ENCODE measurements at places on chromosomes 7 and 10.
A peak's percentile ranks its signal among the peaks of the same experiment; 100 is the strongest.

DNA sequence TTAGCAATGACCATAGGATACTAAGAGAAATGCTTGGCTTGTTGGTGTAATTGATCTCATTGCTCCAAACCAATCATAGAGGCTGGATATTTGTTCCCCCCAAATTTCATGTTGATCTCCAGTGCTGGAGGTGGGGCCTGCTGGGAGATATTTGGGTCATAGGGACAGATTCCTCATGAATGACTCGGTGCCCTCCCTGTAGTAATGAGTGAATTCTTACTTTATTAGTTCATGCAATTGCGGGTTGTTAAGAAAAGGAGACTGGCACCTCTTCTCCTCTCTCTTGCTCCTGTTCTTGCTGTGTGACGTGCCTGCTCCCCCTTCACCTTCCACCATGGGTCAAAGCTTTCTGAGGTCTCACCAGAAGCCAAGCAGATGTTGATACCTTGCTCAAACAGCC is 630.1 kb downstream of the CALN1 start:
- DNase-seq, result no peak

DNA sequence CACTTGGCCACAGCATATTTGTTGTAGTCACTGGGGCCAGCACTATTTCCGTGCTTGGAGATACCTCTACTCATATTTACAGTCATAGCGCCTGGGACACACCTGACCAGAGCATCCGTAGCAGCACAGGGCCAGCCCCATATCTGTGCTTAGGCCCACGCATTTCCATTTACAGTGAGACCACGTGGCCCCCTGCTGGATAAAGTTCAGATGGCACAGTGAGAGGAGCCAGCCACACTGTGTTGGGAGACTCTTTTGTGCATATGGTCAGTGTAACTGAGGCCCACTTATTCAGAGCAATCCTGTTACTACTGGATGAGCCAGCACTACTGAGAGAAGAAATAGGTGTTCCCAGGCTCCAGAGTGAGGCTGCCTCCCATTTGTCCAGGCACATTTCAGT is 455.3 kb downstream of the REEP3 start:
- DNase-seq, result no peak

DNA sequence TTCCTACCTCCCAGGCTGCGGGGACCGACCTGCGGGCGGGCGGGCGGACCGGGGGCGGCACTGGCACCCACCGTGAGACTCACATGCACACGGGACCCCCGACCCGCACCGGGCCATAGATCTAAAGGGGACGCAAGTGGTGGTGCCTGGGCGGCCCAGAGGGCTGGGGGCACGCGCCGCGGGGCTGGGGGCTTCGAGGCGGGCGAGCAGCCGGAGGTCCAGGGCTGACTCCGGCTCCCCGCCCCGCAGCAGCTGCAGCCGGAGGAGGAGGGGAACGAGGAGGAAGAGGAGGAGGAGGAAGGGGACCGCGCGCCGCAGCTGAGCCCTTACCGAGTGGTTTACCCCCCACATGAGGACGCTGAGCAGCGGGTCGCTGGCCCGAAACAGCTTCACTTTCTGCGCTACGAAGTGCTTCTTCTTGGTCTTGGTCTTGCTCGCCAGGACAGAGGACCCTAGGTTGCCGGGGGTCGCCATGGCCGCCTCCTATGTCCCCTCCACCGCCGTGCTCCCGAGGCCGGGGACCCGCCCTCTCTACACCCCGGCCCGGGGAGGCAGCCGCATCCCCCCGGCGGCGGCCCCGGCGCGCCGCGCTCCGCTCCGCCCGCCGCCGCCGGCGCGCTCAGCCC is 412 bp downstream of the PIP4K2A start:
- peak; percentile 49 for DNase-seq

DNA sequence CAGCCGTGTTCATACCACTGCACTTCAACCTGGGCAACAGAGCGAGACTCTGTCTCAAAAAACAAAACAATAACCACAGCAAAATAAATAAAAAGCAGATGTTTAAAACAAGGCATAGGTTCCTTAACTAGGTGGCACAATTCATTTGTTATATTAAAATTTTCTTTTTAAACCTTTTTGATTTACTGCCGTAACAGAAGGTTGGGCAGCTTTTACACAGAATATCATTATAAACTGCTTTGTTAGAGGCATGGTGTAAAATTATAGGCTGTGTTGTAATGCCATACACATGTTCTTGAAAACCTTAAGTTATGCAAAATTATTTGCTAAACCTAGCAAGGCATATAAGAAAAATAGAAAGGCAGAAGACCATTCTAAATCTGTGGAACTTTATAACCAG is 84.4 kb downstream of the MKLN1 start:
- no peak for DNase-seq

DNA sequence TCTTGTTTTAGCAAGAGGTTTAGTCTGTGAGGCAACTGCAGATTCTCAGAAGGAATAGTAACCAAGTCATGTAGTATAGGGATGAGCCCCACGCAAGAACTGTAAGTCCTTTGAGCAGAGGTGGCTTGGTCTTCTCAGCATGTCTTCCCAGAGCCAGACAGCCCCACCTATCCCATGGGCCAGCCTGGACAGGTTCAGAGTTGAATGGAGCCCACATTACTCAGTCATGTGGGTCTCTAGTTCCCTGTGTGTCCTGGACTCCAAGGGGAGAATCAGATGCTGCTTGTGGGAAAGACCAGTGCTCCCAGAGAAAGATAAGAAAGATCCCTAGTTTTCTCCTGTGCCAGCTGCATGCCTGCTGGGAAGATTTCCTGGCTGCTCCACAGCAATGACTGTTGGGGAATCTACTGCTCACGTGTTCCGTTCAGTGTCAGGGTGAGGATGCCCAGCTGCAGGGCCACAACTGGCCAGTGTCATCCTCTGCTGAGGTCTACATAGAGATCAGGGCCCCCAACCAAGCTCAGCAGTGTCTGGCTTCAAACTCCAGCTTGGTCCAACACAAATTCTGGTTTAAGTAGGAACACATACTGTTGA is 66.9 kb upstream of the UNC5B start:
- no peak for DNase-seq

GRCh38 chr10:17428351-17429097 is 25.9 kb downstream of the ST8SIA6 start:
- peak; percentile 58 for DNase-seq

DNA sequence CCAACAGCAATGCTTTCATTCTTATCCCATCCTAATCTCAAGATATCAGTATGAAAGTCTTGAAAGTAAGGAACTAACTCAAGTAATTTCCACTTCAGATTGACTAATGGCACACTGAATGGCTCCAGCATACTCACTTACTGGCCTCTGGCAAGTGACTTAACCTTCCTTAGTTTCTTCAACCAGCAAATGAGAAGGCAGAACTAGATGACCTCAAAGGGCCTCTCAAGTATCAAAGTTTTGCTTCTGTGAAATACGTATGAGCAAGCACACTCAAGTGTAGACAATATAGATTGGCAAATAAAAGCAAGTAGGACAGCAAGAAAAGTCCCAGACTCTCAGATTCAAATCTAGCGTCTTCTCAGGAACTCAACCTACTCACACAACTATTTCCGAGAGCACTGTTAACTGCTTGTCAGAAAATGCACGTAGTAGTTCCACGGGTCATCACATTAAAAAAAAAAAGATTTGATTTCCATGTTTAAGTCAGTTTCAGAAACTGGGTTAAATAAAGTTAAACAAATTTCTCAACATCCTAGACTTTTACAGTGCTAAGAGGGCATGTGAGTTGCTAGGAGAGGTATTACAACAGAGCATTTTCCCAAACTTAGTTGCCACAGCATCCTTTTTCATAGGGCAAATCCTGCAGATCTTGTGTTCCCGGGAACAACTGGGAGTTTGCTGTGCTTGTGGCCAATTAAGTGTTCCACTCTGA is 276.9 kb upstream of the KLF14 start:
- DNase-seq, result no peak

GRCh38 chr10:100737355-100738054 is 7.9 kb upstream of the PAX2 start:
- DNase-seq, result no peak

- no peak for DNase-seq
Measured at GRCh38 chr7:110841840-110842545, 248.9 kb upstream of the LRRN3 start.

- DNase-seq, result no peak
Measured at GRCh38 chr7:128137181-128137580, 103.9 kb upstream of the LEP start.

- DNase-seq, result no peak
Measured at GRCh38 chr7:30881448-30881847, 30.2 kb upstream of the AQP1 start.

GRCh38 chr7:107364787-107365186 is 105.1 kb upstream of the GPR22 start:
- no peak for DNase-seq

- DNase-seq, result no peak
Measured at GRCh38 chr7:77831481-77831880, 32.9 kb downstream of the PHTF2 start.

DNA sequence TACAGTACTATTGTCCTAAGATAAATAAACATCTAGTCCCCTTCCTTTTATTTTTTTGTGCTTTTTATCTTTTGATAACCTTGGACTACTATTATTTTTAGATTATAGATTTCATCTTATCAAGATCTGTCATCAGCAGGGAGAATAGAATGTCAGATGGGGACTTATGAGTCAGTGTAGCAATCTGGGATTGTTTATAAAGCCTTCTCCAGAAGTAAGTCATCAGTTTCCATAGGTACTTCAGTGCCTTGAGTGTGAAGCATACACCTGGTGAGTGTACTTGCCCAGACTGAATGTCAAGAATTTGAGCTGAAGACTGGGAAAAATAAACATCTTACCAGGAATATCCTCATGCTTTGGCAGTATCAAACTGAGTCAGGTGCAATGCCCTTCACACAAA is 2.1 kb downstream of the CASD1 start:
- DNase-seq, result no peak

DNA sequence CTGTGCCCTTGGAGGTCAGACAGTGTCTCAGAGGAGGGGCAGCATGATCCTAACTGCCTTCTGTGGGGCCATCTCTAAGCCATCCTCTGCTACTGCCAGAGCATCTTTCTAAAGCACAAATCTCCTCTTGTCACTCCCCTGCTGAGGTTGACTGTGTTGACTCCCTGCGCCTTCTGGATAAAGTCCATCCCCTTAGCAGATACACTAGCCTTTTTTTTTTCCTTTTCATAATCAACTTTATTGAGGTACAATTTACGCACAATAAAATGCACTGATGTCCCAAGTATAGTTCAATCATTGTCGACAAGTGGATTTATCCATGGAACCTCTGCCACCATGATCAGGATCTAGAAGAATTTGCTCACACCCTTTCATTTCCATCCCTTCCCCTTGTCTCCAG is 150.1 kb downstream of the SPAG6 start:
- DNase-seq, result no peak

DNA sequence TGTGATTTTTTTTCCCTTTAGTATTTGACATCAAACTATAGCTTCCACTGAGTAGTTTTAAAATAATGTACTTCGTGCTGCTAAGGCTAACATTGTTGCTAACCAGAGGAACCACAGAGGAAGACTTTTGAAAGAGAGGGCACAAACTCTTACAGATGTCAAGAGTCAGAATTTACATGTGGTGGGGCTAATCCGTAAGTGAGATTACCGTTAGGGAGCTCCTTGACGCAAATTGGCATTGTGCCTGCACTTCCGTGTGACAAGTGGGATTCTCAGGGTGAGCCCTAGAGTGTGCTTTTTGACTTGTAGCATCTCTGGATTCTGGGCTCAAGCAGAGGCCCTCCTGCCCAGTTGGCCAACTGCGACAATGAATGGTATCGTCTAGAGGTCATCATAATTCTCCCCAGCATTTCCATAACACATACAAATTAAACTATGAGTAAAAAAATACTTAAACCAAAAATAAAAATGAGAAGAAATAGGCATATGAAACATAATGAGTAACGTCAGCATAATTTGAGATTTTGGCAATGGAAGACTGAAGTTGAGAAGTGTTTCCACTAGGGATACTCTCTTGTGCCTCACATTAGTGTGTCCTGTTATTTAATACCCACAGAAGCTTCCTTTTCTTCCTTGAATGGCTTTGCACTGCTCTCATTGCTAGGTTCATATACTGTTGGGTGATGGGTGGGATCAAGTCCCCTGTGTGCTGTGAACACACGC is 164.0 kb downstream of the SDK1 start:
- DNase-seq, result no peak
